Eye (tissue), 1 donor: ENCODE measurements at places on chromosomes 2 and 18.

GRCh38 chr2:85371045-85371444, 16.5 kb downstream of the ELMOD3 start:
- no peak for DNase-seq

GRCh38 chr18:48766026-48766425, 184.7 kb downstream of the SMAD7 start:
- no peak for DNase-seq

- DNase-seq = no peak
Measured at GRCh38 chr2:187575751-187576067, 21.5 kb upstream of the TFPI start.

GRCh38 chr2:232321156-232321816, 57.3 kb upstream of the ALPP start:
- no peak for DNase-seq

GRCh38 chr2:42127425-42128424, 41.4 kb upstream of the EML4 start:
- DNase-seq = no peak

- DNase-seq = no peak
Measured at GRCh38 chr2:227848586-227848985, 22.8 kb upstream of the DAW1 start.

DNA sequence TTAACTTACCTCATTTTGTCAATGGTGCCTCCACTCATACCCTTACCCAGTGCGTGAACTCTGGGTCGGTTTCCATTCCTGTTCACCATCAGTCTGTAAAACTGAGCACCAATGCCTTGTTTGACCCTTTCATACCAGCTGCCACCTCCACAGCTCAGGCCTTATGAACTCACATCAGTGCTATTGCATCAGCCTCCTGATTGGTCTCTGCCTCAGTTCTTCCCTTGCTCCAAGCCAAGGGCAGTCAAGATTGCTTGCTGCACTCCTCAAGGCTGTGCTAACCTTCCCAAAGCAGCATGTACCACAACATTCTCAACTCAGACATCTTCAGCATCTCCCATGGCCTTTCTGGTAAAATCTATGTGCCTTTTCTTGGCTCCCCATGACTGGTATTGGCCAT, 9.3 kb downstream of the CD28 start:
- DNase-seq = no peak

DNA sequence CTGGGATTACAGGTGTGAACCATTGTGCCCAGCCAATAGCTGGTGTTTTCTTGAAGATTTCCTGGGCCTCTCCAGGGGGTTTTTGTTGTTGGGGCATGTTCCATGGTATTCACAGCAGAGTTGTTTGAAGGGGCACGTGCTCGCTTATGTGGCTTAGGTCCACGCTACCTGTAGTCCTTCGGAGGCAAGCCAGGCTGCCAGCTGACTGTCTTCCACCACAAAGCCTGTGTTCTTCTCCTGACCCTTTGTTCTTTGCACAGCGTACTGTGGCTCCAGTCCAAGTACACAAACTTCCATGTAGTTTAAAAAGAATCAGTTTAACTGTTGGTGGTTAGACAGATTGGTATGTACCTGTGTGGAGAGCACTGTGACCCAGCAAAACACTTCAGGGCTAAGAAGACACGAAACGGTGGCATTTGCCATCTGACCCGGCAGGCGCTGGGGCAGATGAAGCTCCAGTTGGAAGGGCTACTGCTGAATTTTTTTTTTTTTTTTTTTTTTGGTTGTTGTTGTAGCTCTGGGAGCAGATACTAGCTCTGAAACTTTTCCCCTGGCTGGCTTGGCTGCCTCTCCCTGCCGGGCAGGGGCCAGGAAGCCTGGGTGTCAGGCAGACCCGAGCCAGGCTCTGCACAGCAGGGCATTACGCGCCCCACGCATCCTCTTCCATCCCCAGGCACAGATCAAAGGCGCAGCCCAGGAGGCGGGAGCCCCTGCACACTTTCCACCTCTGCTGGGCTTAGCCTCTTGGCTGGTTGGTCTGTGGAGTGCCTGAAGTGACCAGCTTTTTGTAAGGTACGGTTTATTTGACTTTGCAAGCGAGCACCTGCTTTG, 5.7 kb downstream of the GREB1 start:
- peak; percentile 36 for DNase-seq

DNA sequence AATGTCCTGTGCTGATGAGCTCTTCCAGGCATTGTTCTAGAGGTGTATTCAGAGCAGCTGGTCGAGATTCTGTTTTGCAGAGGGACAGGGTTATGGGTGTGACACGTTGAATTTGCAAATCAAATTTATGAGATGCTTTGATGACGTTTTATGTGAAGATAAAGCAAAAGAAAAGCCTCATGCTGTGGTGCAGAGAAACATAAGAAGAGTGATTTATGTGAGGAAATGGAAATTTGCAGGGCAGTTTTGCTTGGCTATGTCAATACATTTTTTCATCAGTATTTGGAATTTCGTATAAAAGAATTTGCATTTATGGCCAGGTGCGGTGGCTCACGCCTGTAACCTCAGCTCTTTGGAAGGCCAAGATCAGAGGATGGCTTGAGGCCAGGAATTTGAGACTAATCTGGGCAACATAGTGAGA, 36.4 kb downstream of the TSN start:
- no peak for DNase-seq
